ENCODE measurements at places on chromosomes 3 and 15.

GRCh38 chr3:23880703-23881339 lies 36.0 kb downstream of the NKIRAS1 start:
- no peak for DNase-seq

- DNase-seq, result no peak
These were observed 49.2 kb downstream of the LDHAL6B start for GRCh38 chr15:59255680-59256336.

DNA sequence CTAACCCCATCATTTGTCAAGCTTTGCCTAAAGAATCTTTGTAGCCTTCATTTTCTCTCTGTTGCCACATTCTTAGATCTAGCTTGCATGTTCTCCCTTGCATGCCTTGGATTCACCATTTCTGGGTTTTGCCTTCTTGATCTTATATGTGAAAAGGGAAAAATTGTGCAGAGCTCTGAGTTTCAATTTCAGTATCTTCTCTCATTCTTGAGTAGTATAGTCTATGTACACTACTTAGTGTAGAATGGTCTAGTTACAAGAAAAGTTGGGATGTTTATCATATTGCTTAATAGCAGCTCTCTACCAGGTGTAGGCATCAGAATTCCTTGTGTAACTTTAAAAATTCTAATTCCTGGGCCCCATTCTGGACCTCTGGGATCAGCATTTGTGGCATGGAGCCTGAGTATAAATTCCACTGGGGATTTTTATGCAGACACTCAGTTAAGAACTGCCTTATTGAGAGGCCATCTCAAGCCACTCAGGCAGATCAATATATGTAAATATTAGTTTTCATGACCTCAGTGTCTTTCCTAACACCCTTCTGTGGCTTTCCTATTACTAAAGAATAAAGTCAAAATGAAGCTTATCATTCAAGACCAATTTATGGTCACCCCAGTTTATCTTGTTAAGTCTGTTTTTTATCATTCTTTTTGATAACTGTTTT lies 23.4 kb downstream of the GTF2E1 start:
- no peak for DNase-seq

- no peak for DNase-seq
These were observed 245.7 kb downstream of the FAM43A start for GRCh38 chr3:194931347-194931746.

GRCh38 chr3:59978979-59979378 lies 929.2 kb upstream of the CFAP20DC start:
- no peak for DNase-seq

DNA sequence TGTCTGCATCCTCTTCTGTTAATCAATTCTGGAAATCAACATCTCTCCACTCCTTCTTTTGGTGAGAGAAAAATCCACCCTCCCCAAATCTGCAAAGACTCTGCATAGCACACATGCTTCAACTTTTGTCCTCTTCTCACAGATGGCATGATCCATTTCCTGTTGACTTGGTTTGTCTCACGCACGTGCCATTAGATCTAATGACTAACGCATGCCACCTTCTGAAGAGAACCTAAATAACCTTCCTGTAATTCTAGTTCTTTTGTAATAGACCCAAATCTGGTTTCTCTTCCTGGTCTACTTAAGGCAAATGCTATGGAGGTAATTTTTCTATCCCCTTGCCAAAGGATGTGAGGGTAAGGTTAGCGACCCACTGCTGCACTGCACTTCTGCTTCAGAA lies 51.0 kb upstream of the ATOSA start:
- no peak for DNase-seq

- no peak for DNase-seq
These were observed 2.4 kb downstream of the MKRN3 start for GRCh38 chr15:23567921-23568320.

- no peak for DNase-seq
These were observed 5.3 kb downstream of the SNX22 start for GRCh38 chr15:64156652-64157331.

DNA sequence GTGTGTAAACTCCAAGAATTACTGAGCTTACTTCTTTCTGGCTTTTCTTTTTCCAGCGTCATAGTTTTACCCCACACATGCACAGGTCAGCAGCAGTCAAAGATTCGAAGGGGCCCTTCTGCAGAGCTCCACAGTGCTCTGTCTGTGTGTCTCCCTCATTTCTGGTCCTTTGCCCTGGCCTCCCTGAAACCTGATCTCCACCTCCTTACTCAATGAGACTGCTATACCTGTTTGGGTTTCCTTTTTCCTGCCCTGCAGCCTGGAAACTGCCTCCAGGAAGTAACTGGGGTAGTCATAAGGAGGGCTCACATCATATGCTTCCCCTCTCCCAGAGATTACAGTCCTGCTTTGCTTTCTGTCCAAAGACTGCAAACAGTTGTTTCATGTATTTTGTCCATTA lies 82.8 kb upstream of the TNIK start:
- no peak for DNase-seq

DNA sequence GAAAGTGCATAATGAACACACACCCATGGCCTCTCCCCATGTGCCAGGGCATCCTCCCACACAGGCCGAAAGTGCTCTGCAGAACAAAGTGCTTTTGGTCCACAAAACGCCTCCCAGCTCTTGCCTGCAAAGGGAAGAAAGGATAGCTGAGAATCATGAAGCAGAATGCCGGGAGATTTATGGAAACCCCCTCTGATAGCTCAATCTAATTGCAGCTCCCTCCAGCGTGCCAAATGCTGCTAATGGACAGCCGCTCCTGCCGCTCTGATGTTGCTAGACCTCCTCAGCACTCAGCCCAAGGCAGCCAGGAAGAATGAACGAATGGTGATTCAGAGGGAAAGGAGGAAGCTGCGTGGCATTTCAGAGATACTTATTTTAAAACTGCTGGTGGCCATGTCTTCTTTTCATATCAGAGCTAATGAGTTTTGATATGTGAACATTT lies 145.3 kb downstream of the TJP1 start:
- DNase-seq, result no peak

GRCh38 chr3:150407051-150407807 lies 869 bp upstream of the TSC22D2 start:
- DNase-seq, result peak; percentile 8

DNA sequence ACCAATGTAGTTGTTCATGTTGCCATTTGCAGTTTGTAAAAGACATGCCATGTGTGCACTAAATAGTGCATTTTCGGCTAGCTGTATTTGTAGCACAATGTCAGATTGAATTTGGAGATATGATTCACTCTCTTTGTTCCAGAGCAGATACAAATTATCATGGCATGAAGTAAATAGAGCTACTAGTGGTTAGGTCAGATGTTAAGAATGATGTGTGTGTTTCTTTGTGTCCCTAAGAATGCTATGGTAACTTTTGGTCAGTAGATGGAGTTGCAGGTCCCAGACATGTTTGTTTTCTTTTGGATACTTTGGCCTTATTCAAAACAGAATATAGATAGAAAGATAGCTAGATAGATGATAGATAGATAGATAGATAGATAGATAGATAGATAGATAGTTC lies 595.8 kb downstream of the NLGN1 start:
- no peak for DNase-seq

GRCh38 chr15:78667578-78668236 lies 26.7 kb upstream of the CHRNB4 start:
- DNase-seq, result no peak

- no peak for DNase-seq
These were observed 25.7 kb downstream of the GJD2 start for GRCh38 chr15:34729056-34729455.

- DNase-seq, result no peak
These were observed 114.6 kb downstream of the TMEM108 start for GRCh38 chr3:133152681-133153220.

- no peak for DNase-seq
These were observed 686 bp downstream of the MYRIP start for GRCh38 chr3:39809995-39810595.

DNA sequence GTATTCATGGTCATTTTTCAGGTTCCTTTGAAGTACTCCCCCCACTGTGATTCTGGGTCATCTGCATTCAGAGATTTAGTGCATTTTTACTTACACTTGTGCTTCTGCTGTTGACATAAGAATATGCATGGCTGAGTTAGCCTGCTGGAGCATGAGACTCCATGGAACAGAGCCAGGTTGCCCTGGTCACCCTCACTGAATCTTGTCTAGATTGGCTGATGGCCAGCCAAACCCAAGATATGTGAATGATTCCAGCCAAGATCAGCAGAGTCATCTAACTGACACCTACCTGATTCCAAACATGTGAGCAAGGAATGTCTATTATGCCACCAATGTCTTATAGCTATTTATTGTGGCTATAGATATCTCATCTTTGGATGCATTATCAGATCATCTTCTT lies 25.1 kb downstream of the DTWD1 start:
- DNase-seq, result no peak

- no peak for DNase-seq
These were observed 116.9 kb upstream of the GADL1 start for GRCh38 chr3:31011380-31011779.

- DNase-seq, result no peak
These were observed 778.5 kb downstream of the NTRK3 start for GRCh38 chr15:87477737-87478686.

DNA sequence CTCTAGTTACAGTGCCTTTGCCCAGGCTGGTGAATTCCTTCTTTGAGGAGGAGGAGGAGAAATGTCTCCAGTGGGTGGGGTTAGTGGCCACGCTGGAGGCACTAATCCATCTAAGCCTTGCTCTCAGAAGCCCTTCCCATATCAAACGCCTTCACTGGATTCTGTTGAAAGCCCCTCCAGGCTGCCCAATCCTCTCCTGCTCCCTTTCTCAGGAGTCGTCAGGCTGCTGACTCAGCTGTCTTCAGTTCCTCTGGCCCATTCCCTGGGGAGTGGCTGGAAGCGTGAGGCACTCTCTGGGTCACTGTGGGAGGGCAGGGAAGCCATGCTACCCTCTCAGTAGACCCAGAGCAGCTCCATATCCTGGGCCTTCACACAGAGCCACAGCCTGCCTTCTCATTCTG lies 2.7 kb downstream of the AP2M1 start:
- no peak for DNase-seq

GRCh38 chr3:11611341-11611799 lies 32.3 kb downstream of the VGLL4 start:
- no peak for DNase-seq

DNA sequence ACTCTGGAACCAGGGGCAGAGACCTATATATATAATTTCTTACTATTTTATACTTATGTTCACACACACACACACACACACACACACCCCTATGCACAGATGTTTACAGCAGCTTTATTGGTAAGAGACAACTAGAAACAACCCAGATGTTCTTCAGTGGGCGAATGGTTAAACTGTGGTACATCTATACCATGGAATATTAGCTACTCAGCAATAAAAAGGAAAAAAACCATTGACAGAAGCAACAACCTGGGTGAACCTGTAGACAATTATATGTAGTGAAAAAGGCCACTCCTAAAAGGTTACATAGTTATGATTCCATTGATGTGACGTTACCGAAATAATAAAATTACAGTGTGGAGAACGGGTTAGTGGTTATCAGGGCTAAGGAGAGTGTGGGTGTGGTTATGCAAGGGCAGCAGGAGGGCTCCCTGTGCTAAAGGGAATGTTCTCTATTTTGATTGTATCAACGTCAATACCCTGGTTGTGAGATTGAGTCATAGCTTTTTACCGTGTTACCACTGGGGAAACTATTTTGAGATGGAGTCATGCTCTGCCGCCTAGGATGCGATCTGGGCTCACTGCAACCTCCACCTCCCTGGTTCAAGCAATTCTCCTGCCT lies 85.5 kb downstream of the FLNB start:
- no peak for DNase-seq

GRCh38 chr3:17144665-17144993 lies 259.9 kb downstream of the PLCL2 start:
- no peak for DNase-seq

DNA sequence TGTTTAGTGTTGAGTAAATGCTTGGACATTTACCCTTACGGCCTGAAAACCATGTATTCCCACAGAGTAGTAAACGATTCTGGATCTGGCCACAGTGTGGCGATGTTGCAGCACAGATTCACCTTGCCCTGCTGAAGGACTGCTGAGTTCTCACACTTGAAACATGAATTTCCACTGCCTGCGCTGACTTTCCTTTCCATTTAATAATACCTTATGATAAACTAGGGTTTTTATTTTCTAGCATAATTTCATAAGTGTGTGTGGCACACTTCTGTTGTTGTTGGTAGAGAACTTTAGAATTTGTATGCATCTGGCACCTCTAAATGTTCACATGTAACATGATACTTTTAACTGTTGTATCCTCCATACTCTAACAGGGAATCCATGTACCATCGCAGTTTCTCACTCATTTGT lies 53.9 kb downstream of the C3orf38 start:
- DNase-seq, result peak; percentile 18

- no peak for DNase-seq
These were observed 4.4 kb upstream of the FOXB1 start for GRCh38 chr15:59999612-60000112.

- DNase-seq, result no peak
These were observed 26.8 kb upstream of the CYP11A1 start for GRCh38 chr15:74394090-74394846.

- DNase-seq, result no peak
These were observed 33.3 kb downstream of the SLITRK3 start for GRCh38 chr3:165162883-165163282.

GRCh38 chr3:53111822-53112221 lies 18.4 kb downstream of the RFT1 start:
- DNase-seq, result no peak

GRCh38 chr3:50287262-50287661 lies 5.0 kb downstream of the IFRD2 start:
- no peak for DNase-seq

- DNase-seq, result no peak
These were observed 84.4 kb downstream of the DNAJB8 start for GRCh38 chr3:128382221-128382807.

- DNase-seq, result no peak
These were observed 726.5 kb upstream of the NECTIN3 start for GRCh38 chr3:110344897-110345767.

GRCh38 chr3:60919296-60919695 lies 332.0 kb downstream of the FHIT start:
- DNase-seq, result no peak

GRCh38 chr15:75591655-75592364 lies 12.7 kb upstream of the PTPN9 start:
- DNase-seq, result no peak

DNA sequence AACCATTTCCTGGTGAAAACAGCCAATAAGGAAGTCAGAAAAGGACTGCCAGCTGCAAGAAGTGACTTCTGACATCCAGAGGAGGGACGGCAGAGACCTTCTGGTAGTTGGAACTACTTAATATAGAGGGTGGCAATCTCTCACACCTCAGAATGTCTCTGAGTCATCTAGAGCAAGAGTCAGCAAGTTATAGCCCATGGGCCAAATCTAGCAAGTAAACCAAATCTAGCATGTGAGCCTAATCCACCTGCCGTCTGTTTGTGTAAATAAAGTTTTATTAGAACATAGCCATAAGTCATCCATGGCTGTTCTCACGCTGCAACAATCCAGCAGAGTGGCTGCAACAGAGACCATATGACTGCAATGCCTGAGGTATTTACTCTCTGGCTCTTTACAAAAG lies 160.5 kb upstream of the NR2E3 start:
- DNase-seq, result no peak
